ENCODE measurements at places on chromosomes 4 and X.

- DNase-seq = no peak
Measured at GRCh38 chrX:15072880-15073279, 197.0 kb downstream of the ASB9 start.

DNA sequence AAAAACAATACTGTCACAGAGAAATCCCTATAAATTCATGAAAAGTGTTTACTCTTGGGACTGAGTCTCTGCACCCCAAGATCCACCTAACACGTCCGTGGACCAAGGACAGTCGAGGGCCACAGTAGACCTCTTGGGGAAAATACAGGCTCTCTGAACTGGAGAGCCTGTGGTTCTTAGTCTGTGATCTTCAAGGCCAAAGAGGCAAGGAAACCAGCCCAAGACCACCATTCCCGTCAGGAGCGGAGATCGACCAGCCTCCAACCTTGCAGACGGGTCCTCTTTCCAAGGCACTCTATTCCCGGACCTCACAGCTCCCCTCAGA is 1.6 kb upstream of the APBB2 start:
- no peak for DNase-seq

DNA sequence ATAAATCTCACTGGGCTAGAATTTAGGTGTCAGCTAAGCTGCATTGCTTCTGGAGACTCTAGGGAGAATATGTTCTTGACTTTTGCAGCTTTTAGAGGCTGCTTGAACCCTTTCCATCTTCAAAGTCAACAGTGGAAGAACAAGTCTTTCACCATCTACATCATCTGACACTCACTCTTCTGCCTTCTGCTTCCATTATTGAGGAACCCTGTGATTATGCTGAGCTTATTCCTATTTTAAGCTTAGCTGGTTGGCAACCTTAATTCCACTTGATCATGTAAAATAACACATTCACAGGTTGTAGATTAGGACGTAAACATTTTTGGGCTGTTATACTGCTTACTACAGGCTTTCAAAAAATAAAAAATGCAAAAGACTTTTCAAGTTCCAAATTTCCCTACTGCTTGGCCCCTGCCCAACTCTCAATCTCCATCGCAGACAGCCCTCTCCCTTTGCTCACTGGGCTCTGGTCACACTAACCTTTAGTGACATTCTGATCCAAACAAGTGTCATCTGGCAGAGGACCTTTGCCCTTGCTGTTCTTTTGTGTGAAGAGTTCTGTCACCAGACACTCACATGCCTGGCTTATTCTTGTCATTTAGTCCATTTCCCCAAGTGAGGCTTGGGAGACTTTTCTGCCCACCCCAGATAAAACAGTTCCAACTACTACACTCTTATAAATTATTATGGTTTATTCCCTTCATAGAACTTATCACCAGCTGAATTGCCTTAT is 1056.0 kb downstream of the STIM2 start:
- DNase-seq = no peak

GRCh38 chr4:167897116-167897515 is 195.2 kb upstream of the ANXA10 start:
- DNase-seq = no peak

- DNase-seq = no peak
Measured at GRCh38 chr4:137065311-137065710, 467.0 kb downstream of the PCDH18 start.

DNA sequence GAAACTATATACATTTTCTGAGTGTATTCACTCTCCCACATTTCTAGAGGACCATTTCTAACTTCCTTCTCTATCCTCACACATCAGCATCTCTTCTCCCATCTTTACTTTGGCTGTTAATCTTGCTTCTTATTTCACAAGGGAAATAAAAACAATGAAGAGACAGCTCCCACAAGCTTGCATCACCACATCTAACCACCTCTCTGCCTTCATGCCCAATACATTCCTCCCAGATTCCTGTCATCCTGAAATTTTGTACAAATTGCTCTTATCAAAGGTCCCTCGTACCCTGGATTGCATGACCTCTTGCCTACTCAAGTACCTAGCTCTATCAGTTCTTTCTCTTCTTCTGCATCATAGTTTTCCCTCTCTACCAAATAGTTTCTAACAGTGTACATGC is 215.2 kb downstream of the ANTXR2 start:
- DNase-seq = no peak
